Subcutaneous adipose tissue (tissue), 4 donors: ENCODE measurements at places on chromosomes 7 and 10. TPM values are rescaled to one million over a fixed set of nuclear protein-coding genes. Genes with fewer than 3 reads are reported as not detected.

The DNAJC12 gene
- total RNA-seq, result not detected

The NACAD gene
- total RNA-seq, result 2.4 TPM

The SHOC2 gene
- 69.6 TPM for total RNA-seq

The OR2AE1 gene
- total RNA-seq, result 0.98 TPM

The HMX3 gene
- not detected for total RNA-seq

The FAM180A gene
- 9.9 TPM for total RNA-seq

The DYNC1I1 gene
- total RNA-seq, result 8.1 TPM

The SYNPO2L gene
- not detected for total RNA-seq

The KLF14 gene
- total RNA-seq, result 0.66 TPM

The PCGF5 gene
- total RNA-seq, result 41.6 TPM

The HDAC9 gene
- total RNA-seq, result 19.6 TPM

The CFAP70 gene
- 3.9 TPM for total RNA-seq

The ECHDC3 gene
- total RNA-seq, result 711 TPM

The DNA2 gene
- 4.8 TPM for total RNA-seq

The AGAP9 gene
- 1.5 TPM for total RNA-seq

The RNLS gene
- total RNA-seq, result 25.6 TPM

The CUBN gene
- total RNA-seq, result 1.9 TPM

The HACD1 gene
- total RNA-seq, result 17.1 TPM

The ADK gene
- 40.6 TPM for total RNA-seq

The DOCK4 gene
- total RNA-seq, result 52.0 TPM

The ENTPD1 gene
- total RNA-seq, result 19.1 TPM

The CDK13 gene
- total RNA-seq, result 81.9 TPM

The SYT15B gene
- 1.3 TPM for total RNA-seq

The LLCFC1 gene
- not detected for total RNA-seq

The ITPRID1 gene
- not detected for total RNA-seq

The LMTK2 gene
- total RNA-seq, result 7.3 TPM

The GAD2 gene
- not detected for total RNA-seq

The CYP2C19 gene
- total RNA-seq, result 0.88 TPM

The CEP55 gene
- total RNA-seq, result 4.2 TPM

The PLPP4 gene
- 2.5 TPM for total RNA-seq

The NPFFR1 gene
- total RNA-seq, result not detected

The RARRES2 gene
- 334 TPM for total RNA-seq

The FBXO24 gene
- total RNA-seq, result not detected

The OPN4 gene
- 1.5 TPM for total RNA-seq

The SP4 gene
- total RNA-seq, result 11.1 TPM

The TMEM196 gene
- not detected for total RNA-seq

The NEBL gene
- 5.9 TPM for total RNA-seq

The NUTM2B gene
- total RNA-seq, result 1.3 TPM

The ATP6V0E2 gene
- 12.2 TPM for total RNA-seq

The CH25H gene
- 4.6 TPM for total RNA-seq

The ERVW-1 gene
- total RNA-seq, result not detected

The SLC26A5 gene
- total RNA-seq, result 0.22 TPM

The HTR7 gene
- total RNA-seq, result 2.9 TPM

The SH2D4B gene
- total RNA-seq, result not detected

The MYH16 gene
- not detected for total RNA-seq

The HPS6 gene
- 27.9 TPM for total RNA-seq

The CDH23 gene
- 14.3 TPM for total RNA-seq

The EPO gene
- not detected for total RNA-seq

The FFAR4 gene
- 1.1 TPM for total RNA-seq

The SLC13A1 gene
- not detected for total RNA-seq

The PCLO gene
- total RNA-seq, result 6.7 TPM

The MKX gene
- total RNA-seq, result 0.51 TPM

The ITGA8 gene
- 3.2 TPM for total RNA-seq

The ARMC3 gene
- not detected for total RNA-seq

The SPDYE9 gene
- not detected for total RNA-seq

The RASSF4 gene
- total RNA-seq, result 81.0 TPM
